ENCODE measurements at places on chromosomes 12 and 14.
A peak's percentile ranks its signal among the peaks of the same experiment; 100 is the strongest.

GRCh38 chr14:24167469-24168114 is 4.3 kb upstream of the REC8 start:
- no peak for DNase-seq

GRCh38 chr12:93722835-93723567 is 45.8 kb downstream of the CRADD start:
- DNase-seq = no peak

DNA sequence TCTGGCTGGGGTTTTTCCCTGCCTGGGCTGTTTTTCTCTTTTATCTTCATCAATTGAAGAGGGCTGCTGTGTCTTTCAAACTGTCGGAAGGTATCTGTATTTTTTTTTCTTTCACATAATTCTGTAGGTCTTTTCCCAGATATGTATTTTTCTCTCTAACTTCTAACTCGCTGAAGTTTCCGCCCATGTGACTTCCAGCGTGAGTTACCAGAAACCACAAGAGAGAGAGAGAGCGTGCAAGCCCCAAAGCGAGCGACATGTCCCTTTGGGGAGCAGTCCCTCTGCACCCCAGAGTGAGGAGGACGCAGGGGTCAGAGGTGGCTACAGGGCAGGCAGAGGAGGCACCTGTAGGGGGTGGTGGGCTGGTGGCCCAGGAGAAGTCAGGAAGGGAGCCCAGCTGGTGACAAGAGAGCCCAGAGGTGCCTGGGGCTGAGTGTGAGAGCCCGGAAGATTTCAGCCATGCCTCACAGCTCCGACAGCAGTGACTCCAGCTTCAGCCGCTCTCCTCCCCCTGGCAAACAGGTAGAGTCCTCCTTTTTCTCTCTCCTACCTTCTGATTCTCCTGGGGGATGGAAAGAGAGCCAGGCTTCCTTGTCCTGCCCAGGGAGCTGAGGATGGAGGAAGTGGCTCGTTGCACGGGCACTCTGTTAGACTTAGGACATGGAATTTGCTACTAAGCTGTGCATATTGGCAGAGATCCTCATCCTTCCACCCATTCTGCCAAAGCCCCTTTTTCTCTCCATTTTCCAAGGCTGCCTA is at the start of gene BATF:
BATF (plus strand) TSS at position 246 of the 759 bp plus-strand sequence; CDS start at position 460, 214 bp downstream.
- no peak for DNase-seq

- DNase-seq = no peak
Observed at GRCh38 chr12:88453323-88453722, 126.9 kb downstream of the KITLG start.

- no peak for DNase-seq
Observed at GRCh38 chr12:4910502-4911315, 1.0 kb downstream of the KCNA1 start.

GRCh38 chr12:87323369-87323768 is 705.8 kb downstream of the C12orf50 start:
- no peak for DNase-seq

GRCh38 chr14:85187521-85187920 is 342.4 kb upstream of the FLRT2 start:
- no peak for DNase-seq

- DNase-seq = no peak
Observed at GRCh38 chr14:22303589-22304195, 285.3 kb downstream of the DAD1 start.

DNA sequence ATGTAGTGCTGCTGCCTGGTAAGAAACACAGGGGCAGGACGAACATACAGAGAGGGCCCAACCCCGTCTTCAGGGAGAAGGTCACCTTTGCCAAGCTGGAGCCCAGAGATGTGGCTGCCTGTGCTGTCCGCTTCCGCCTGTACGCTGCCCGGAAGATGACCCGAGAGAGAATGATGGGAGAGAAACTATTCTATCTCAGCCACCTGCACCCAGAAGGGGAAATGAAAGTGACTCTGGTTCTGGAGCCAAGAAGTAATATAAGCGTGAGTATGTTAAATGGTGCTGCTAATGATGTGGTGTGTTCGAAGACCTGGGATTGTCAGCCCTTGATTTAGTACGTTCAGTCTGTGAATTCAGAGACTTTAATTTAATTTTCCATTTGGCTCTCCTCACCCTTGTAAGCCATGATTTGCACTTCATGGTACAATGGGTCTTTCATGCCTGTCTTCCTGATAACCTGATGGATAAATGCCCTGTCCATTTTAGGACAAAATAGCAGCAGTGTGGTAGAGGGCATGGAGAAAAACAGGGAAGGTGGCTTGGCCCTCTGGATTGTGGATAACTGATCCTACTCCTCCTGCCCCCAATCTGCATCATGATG is 318.9 kb downstream of the SNAPC1 start:
- DNase-seq = no peak

DNA sequence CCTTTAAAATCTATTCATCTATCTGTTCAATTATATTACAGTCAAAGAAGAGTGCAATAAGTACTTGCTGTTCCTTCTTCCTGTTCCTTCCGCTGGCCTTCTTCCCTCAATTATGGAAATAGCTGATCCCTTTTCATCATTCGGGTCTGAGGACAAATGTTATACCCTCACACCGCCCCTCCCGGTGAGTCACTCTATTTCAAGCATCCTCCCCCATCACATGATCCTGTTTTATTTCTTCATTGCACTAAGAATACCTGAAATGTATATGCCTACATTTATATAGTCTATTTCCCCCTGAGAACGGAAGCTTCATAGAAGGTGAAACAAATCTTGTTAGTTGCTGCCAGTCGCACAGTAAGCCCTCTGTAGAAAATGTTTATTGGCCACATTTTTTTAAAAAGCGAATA is 2.5 kb downstream of the SLC38A1 start:
- DNase-seq = no peak

GRCh38 chr14:33386781-33387180 is 448.1 kb downstream of the NPAS3 start:
- DNase-seq = no peak

GRCh38 chr12:53172352-53172751 is 8.2 kb upstream of the ZNF740 start:
- DNase-seq = no peak

DNA sequence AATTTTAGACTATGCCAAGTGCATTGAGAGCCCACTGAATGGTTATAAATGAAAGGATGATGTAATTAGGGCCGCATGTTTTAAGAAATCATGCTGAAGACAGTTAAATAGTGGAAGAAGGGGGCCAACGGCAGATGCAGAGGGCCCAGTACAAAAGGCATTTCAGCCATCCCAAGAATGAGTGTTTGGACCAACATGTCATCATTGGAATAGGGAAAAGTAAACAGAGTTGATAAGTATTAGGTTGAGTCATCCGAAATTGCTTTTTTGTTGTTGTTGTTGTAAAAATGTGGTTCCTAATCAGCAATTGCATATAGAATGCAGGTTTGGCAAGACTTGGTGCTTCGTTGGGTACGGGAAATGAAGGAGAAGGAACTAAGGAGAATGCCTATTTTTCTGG is 29.5 kb downstream of the BMP4 start:
- DNase-seq = no peak

DNA sequence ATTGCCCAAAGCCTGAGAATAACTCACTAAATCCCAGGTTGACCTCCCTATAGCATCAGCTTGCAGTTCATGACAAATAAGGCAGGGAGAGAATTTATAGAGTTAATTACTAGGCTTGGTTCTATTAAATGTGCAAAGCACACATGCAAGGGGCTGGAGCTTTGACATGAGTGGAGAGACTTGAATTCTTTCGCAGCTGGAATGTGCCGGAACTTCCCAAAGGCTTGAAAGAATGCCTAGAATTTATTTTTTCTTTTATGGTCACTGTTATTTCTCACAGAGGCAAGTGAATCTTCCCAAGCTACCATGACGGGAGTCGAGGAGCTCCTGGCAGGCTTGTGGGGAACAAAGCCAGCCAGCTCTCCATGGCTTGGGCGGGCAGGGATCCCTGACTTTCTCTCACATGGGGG is 95.5 kb upstream of the USP44 start:
- no peak for DNase-seq

DNA sequence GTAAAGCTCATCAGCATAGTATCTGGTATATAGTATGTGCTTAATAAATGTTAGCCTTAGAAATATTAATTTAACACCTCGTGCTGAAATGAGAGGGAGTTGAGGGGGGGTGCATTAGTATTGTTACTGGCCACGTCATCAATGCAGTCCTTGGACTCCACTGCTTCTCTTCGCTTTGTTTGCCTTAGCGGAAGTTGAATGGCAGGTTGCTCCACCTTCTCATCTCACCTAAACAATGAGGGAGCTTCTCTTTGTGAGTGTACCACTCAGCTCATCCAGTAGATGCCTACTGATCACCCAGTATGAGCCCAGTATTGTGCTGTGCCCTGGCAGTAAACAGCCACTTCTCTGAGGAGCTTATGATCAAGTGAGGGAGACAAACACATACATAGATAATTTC is 4.5 kb downstream of the TMEM117 start:
- DNase-seq = no peak

DNA sequence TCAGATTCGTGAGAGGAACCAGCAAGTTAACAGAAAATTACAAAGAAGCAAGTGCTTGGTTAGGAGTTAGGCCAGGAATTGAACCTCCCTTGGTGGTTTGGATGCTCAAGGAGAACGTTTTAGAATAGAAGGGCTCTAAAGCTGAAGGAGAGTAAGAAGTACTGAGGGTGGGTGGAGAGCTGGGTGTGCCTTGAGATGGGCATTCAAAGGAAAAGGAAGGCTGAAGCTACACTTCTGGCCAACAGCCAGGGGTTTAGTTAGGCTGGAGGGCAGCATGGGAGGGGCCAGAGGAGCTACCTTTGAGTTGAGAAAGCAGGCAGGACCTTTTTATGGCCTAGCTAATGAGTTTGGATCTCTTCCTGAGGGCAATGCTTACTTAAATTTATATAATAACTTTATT is 421.2 kb downstream of the CCDC91 start:
- DNase-seq = no peak

- no peak for DNase-seq
Observed at GRCh38 chr14:74599946-74600345, 12.1 kb downstream of the LTBP2 start.

GRCh38 chr14:31835049-31835448 is 242.1 kb upstream of the ARHGAP5 start:
- no peak for DNase-seq

DNA sequence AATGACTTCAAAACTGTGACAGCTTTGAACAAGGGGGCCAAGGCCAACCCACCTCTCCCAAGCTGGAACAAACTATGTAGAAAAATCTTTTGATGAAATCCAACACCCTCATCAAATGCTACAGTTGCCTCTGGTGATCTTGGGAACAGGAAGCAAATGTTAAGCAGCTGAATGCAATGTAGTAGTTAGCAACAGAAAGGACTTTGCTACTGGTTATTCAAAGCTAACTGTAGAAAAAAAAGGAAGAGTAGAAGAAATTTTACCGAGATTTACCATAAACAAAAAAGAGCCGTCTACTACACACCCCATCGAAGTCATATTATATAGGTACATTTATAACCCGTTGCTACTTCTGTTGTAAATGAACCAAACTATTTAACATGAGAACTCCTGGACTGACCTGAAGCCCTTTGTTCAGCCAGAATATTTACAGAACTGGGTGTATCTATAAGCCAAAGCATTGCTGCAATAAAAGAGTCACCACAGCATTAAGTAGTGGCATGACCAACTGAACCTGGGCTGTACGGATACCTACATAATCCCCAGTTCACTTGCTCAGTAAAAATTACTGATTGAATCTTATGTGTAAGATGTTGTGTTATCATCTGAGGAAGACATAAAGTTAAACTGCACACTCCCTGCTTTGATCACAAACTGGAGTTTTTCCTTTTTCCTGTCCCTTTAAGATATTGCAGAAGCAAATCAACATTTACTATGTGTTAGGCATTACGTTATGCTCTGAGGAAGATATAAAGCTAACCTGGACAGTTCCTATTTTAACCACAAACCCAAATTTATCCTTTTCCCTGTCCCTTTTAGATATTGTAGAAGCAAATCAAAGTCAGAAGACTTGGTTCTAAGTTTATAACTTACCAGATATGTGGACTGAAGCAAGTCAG is 25.1 kb downstream of the SYNJ2BP start:
- no peak for DNase-seq

DNA sequence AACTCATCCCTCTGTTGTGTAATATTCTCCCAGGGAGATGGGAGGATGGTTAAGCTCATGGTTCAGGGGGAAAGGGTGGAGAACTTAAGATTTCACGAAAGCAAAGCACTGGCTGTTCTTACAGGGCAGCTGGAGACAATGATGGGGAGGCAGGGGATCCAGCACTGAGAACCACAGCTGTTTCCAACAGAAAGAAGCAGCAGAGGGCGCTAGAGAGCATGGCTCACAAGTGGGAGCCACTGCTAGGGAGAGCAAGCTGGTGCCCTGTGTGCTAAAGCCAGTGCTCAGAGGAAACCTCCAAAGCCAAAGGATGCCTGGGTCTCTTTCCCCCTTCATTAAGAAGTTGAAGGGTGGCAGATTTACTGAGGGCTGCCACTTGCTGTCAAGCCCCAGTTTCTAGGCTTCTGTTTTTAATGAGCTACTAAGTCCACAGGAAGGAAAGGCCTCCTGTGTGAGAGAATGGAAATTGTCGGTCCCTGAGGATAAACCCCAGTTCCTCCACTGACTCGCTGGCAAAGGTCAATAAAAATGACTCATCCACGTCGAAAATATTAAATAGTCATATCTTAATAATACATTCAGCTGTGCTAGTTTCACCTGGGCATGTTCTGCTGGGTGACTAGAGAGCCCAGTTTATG is 199.7 kb downstream of the ANO2 start:
- DNase-seq = no peak

- no peak for DNase-seq
Observed at GRCh38 chr12:107478881-107479280, 206.7 kb upstream of the PWP1 start.

DNA sequence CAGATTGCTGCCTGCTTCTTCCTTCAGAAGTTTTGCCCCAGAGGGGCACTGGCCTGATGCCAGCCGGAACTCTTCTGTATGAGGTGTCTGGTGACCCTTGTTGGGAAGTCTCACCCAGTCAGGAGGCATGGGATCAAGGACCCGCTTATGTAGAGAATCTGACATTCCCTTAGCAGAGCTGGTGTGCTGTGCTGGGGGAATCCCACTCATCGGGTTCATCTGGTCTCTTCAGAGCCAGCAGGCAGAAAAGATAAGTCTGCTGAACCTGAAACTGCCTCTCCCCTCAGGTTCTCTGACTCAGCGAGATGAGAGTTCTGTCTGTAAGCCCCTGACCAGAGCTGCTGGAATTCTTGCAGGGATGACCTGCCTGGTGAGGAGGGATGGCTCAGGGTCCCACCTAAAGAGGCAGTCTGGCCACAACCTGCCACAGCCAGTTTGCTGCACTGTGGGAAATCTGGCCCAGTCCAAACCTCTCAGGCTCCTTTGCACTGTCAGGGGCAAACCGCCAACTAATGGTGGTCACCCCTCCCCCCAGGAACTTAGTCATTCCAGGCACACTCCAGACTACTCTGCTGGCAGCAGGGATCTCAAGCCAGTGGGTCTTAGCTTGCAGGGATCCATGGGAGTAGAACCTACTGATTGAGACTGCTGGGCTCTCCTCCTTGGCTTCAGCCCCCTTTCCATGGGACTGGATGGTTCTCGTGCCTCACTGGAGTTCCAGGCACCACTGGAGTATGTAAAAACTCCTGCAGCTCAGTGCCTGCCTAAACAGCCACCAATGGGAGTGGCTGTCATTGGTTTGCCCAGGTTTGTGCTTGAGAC is 4.1 kb downstream of the CLEC2D start:
- DNase-seq = peak; percentile 66
